ENCODE measurements at places on chromosomes 2 and 18. TPM values are rescaled to one million over a fixed set of nuclear protein-coding genes. Genes with fewer than 3 reads are reported as not detected.

NEUROD1 gene
- total RNA-seq: not detected

RBMS1 gene
- total RNA-seq: 93.3 TPM

CPO gene
- total RNA-seq: not detected

KIF5C gene
- total RNA-seq: 0.21 TPM

SLC38A11 gene
- total RNA-seq: not detected

DDX18 gene
- total RNA-seq: 50.4 TPM

AMER3 gene
- total RNA-seq: not detected

TTC27 gene
- total RNA-seq: 20.1 TPM

KCNS3 gene
- total RNA-seq: 2.4 TPM

MPP4 gene
- 7.6 TPM for total RNA-seq

SCN9A gene
- 1.8 TPM for total RNA-seq

TMEM178A gene
- 2.8 TPM for total RNA-seq

ALPI gene
- not detected for total RNA-seq

CXCR1 gene
- not detected for total RNA-seq

C2orf15 gene
- total RNA-seq: not detected

HTR2B gene
- total RNA-seq: 0.55 TPM

RMC1 gene
- total RNA-seq: 29.7 TPM

LRRTM4 gene
- total RNA-seq: not detected

VIL1 gene
- total RNA-seq: not detected

AGXT gene
- total RNA-seq: not detected

POTEC gene
- not detected for total RNA-seq

REG1B gene
- total RNA-seq: not detected

PXDN gene
- total RNA-seq: 248 TPM

LAMA1 gene
- total RNA-seq: not detected

CERKL gene
- total RNA-seq: not detected

ALLC gene
- not detected for total RNA-seq

GCG gene
- not detected for total RNA-seq

FEV gene
- not detected for total RNA-seq

UGGT1 gene
- total RNA-seq: 77.5 TPM

RNF152 gene
- 27.5 TPM for total RNA-seq

MTA3 gene
- total RNA-seq: 53.3 TPM

TUBA4B gene
- total RNA-seq: not detected

TMEM37 gene
- total RNA-seq: 2.9 TPM

LYG2 gene
- not detected for total RNA-seq

POTEJ gene
- not detected for total RNA-seq

RUFY4 gene
- total RNA-seq: not detected

ALPP gene
- not detected for total RNA-seq

GATA6 gene
- 14.6 TPM for total RNA-seq

UGT1A8 gene
- not detected for total RNA-seq

IFIH1 gene
- total RNA-seq: 6.9 TPM
